Stimulated activated CD8-positive, alpha-beta memory T cell treated with anti-CD3 and anti-CD28 coated beads, Interleukin-2, amount 100 ng/mL, for 48 hours (primary cell): ENCODE measurements at places on chromosomes 7 and 10.

GRCh38 chr10:129332476-129332875 lies 134.6 kb upstream of the MGMT start:
- DNase-seq, result peak; percentile 5

DNA sequence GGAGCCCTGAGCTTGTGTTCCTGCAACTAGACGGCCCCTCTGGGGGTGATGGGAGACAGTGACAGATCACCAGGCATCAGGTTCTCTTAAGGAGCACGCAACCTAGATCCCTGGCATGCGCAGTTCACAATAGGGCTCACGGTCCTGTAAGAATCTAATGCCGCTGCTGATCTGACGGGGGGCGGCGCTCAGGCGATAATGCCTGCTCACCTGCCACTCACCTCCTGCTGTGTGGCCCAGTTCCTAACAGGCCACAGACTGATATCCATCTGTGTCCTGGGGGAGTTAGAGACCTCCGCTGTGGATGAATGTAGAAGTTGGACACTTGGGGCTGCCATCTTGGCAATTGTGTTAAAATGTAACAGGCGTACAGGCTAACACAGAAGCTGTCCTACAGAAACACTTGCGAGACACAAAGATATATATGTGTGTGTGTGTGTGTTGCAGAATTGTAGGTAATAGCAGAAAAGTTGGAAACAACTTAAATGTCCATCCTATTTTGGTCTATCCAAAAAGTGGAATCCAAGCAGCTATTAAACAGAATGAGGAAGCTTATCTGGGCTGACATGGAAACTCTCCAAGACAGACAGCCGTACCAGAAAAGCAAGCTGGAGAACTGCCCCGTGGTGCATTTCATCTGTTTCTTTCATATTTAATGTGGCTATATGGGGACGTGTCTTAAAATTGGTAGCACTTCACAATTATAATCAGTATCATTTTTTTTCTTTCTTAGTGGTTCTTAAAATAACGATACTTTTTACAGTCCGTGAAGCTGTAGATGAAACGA lies 82.8 kb downstream of the MKI67 start:
- DNase-seq, result no peak

GRCh38 chr7:114689406-114689805 lies 232.5 kb upstream of the MDFIC start:
- no peak for DNase-seq

DNA sequence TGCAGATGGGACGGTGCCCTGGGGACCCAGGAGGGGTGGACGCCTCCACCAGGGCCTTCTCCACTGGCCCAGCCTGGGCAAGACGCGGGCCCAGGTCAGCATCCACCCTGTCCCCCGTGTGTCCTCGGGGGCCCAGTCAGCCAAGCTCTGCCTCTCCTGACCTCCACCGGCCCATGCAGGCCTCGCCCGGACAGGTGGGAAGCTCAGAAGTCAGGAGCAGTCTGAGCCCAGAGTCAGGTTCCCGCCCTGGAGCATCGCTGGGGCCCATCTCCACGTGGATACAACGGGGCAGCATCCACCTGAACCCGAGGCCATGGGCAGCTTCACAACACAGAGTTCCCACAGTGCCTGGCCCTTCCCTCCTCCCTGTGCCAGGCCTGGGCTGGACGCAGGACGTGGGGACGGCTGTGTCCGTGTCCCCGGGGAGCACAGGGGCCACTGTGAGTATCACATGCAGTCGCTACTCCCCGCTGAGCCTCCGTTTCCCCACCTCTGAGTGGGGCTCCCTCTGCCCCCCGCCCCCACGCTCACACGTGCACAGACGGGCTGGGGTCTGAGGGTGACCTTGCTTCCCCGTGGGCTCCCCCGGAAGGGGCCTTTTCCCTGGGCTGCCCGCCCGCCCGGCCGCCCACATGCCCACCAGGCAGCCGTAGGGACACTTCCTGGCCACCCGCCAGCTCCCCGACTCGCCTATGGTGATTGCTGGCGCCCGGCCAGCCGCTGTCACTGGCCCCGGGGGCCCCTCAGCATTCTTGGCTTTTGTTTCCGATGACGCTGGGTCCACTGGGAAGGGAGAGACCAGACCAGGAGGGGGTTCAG lies 64.3 kb downstream of the PDGFA start:
- no peak for DNase-seq

DNA sequence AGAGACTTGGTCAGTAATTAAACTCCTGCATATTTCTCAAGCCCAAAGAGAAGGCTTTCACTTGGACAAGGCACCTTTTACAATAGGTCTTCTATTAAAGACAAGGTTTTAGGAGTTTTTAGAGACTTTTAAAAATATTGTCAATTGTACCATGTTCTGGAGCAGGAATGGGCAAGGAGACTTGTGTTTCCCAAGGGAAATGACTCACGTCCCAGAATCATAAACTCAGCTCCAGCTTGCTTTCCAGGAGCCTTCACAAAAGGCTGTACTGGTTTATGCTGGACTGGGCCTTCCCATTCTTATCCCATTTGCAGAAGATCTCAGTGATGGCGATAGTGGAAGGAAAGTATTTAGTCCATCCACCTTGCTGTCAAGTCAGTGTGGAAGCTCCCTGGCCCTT lies 7.8 kb upstream of the GLI3 start:
- DNase-seq, result no peak

DNA sequence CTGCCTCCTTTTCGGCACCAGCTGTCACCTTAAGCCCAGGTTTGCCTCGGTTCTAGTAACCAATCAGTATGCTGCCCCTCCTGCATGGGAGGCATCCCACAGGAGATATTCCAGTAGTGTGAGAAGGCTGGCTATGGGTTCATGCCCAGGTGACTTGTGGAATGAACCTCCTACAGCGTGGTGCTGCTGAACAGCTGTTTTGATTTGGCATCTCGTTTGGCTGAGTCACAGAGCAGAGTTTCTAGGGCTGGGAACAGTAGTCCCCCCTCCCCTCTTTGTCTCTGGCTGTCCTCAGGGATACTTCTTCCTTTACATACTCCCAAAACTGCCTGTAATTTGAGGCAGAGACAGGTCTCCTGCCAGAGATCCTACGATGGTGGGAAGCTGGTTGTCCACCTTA lies 16.1 kb downstream of the R3HCC1L start:
- DNase-seq, result no peak

- DNase-seq, result no peak
Observed at GRCh38 chr7:55053651-55054571, 35.1 kb downstream of the EGFR start.

DNA sequence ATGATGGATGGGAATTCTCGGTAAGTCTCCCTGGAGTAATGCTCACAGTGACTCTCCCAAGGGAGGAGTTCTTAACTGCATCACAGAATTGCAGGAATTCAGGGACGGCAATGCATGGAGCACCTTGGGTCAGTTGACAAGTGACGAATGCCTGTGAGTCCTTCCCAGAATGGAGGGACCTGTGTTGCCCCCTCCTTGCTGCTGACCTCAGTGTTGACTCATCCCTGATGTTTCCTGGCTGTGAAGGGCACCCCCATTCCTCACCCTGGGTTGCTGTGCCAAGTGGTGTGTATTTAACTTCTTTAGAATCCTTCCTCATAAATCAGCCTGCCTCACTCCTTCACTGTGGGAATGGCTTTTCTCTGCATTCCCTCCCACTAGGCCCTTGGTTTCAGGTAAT lies 98.9 kb downstream of the LRMDA start:
- no peak for DNase-seq

GRCh38 chr7:149872419-149873073 lies 1.2 kb upstream of the ATP6V0E2 start:
- no peak for DNase-seq

GRCh38 chr10:79378647-79379511 lies 31.6 kb downstream of the PPIF start:
- DNase-seq, result no peak

DNA sequence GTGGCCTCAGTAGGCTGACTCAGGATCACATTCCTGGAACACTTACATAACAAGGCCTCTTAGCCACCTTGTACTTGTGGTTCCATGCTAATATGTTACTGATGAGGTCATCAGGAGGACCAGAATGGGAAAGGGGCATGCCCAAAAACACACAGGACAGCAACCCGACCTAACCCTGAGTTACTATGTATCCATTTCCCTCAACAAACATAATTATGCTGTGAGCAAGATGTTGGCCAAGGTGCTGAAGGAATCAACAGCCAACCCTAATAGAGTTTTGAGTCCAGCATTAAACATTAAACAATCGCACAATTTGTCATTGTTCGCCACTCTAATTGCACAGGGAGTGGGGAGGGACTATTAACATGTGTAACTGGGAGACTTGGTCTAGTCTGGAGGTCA lies 129.4 kb downstream of the PLPP4 start:
- DNase-seq, result no peak

DNA sequence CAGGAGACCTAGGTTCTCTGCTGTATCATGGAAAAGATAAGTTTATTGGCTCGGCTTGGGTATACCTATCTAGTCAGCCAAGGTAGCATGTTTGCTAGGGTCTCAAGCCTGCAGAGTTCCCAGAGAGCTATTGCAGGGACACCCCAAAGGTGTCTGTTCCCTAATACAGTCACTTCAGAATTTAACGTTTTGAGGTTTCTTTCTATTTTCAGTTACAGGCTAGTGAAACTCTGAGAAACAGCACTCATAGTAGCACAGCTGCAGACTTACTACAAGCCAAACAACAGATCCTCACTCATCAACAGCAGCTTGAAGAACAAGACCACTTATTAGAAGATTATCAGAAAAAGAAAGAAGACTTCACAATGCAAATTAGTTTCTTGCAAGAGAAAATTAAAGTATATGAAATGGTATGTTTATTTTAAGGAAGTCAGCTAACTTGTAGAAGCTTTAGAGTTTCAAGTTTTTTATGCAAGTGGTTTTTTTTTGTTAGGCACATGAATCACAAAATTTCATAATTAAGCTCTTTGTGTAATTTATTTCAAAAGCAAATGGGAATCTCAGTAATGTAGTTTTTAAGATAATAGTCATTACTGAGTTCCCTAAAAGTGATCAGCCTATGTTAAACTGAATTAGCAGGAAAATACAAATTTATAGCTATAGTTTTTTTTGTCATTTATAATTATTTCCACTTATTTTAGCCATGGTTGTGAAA lies 54.9 kb downstream of the AKAP9 start:
- no peak for DNase-seq

- DNase-seq, result no peak
Observed at GRCh38 chr7:130955565-130955919, 221.5 kb upstream of the KLF14 start.

- no peak for DNase-seq
Observed at GRCh38 chr7:31052841-31053601, 913 bp downstream of the ADCYAP1R1 start.

- no peak for DNase-seq
Observed at GRCh38 chr10:2030046-2030445, 292.7 kb upstream of the ADARB2 start.

GRCh38 chr7:127245607-127246006 lies 7.1 kb downstream of the GRM8 start:
- no peak for DNase-seq

- DNase-seq, result no peak
Observed at GRCh38 chr10:37947526-37947925, 28.9 kb downstream of the ZNF25 start.

GRCh38 chr10:117477211-117477947 lies 65.2 kb upstream of the EMX2 start:
- DNase-seq, result no peak

- no peak for DNase-seq
Observed at GRCh38 chr10:21989453-21990154, 13.9 kb downstream of the DNAJC1 start.

DNA sequence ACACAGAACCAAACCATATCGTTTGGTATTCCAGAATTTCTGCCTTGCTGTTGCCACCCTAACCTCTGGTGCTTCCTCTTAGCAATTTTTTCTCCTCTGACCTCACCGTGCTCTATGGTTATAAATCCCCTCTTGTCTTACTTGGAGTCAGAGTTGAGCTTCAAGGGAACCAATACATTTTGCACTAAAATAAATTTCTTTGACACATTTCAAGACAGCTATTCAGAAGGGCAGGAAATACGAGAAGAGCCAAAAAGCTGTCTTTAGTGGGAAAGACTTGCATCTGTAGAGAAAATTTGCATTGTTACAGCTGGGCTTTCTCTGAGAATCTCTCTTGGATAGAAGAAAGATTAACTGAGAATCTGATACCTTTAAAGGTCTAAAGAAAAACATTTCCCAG lies 14.5 kb upstream of the AKR1C2 start:
- no peak for DNase-seq

DNA sequence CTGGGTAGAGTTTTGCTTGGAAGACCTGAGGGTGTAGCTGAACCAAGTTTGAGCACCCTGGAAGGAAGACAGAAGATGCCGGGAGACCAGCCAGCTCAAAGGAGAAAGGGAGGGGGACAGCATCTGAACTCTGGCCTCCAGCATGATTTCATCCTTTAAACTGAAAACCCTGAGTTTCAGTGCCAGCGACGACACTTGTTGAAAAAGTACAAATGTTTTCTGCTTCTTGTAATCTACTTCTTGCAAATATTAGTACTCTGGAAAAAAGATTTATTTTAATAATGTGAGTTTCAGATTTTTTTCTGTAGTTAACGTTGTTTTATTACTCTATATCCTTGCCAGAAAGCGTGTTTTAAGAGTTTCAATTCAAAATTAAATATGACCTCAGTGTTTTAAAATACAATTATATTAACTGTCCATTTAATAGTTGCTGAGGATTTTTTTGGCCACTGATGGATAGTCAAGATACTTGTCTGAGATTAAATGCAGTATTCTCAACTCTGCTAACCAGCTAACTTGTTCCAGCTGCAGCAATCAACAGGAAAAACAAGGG lies 227.7 kb downstream of the MGMT start:
- no peak for DNase-seq

- no peak for DNase-seq
Observed at GRCh38 chr7:111578754-111579153, 16.5 kb upstream of the IMMP2L start.

DNA sequence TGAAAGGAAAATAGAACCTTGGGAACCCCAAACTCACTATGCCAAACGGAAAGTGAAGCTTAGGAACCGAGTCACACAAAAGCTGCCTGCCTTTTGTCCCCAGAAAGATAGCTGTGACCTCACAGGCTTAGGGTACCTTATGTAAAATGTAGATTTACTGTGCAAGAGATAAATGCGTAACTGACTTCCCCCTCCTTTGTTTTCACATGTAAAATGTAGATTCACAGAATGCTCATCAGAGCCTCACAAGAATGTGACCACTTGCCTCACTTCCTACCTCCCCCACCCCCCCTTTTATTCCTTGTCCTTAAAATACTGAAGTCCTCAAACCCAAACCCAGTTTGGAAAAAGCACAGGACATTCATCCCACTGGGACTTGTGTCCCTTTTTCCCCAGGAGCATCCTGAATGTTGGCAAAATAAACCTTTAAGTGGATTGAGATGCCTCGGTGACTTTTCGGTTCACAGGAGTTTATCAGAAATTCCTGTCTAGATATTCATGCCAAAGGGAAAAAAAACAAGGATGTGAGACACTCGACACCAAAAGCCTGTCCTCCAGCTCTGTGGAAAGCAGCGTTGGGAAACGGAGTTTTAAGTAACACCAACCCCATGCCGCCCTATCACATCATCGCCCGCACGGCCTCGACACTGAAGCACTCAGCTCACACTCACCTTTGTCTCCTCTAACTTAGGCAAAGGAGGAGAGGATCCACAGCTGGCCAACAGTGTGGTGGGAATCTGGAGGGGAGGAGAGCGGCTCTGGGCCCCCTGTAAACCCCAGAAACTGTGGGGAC lies 45.9 kb downstream of the SVIL start:
- DNase-seq, result no peak

- DNase-seq, result peak; percentile 16
Observed at GRCh38 chr7:36473454-36474282, 84.0 kb downstream of the ANLN start.

GRCh38 chr10:99524736-99525380 lies 7.9 kb upstream of the NKX2-3 start:
- no peak for DNase-seq

GRCh38 chr10:4170181-4170580 lies 385.2 kb upstream of the KLF6 start:
- no peak for DNase-seq

- DNase-seq, result no peak
Observed at GRCh38 chr7:38673795-38674194, 42.6 kb upstream of the AMPH start.
